ENCODE measurements at places on chromosomes 5 and 9.

GRCh38 chr5:32030686-32031085 is 143.4 kb downstream of the GOLPH3 start:
- no peak for DNase-seq

DNA sequence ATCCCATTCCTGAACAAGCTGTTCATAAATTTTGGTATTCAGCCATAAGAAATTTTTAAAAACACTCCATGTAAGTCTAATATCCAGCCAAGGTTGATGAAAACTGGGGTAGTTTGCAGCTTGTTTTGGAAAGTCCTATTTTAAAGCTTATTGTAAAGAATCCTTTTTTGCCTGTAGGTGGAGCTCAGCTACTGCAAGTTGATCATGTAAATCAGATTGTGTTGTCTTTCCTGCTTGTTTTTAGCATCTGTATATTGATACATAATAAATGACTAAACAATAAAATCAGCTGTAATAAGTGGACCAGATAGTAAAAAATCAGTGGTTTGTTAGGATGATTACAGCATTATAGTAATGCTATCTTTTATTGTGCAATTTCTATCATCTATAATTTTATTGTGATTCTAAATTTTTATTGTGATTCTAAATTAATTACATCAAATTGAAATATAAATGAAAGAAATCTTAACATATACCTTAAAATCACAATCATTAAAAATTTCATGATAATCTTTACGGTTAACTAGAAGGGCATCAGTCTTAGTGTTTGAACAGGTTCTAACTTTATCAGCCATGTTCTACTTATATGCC is 42.4 kb downstream of the CWC27 start:
- DNase-seq, result no peak

GRCh38 chr9:129321286-129322021 is 143.4 kb upstream of the IER5L start:
- no peak for DNase-seq

DNA sequence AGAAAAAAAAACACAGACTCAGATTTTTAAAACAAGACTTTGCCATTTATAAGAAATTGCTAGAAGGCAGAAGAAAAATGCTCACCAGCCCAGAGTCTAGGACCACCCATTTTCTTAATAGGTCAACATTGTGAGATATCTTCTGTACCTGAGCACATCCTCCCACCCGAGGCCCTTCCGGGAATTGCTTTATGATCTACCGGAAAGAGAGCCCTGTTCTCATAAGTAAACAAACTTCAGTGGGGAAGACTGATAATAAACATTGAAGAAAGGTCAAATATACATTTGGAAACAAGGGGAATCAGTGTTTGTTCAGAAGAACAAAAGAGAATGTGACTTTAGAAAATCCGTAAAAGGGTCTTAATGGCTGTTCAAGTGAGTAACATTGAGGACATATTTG is 44.4 kb downstream of the PRKACG start:
- no peak for DNase-seq

DNA sequence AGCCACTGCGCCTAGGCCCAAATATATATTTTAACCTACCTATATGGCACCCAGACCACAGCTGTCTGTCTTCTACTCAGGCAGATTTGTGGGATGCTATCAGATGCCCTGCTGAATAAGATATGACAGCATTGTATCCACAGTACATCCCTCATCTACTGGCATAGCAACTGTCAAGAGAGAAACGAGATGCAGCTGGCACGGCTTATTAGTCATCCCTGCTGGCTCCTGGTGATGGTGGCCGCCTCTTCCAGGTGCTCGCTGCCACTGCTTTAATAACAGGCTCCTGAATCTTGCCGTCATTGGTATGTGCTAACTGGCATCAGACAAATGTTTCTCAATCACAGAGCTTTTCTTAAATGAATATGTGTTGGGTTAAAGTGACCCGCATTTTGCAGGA is 34.0 kb downstream of the B4GALT1 start:
- DNase-seq, result no peak

DNA sequence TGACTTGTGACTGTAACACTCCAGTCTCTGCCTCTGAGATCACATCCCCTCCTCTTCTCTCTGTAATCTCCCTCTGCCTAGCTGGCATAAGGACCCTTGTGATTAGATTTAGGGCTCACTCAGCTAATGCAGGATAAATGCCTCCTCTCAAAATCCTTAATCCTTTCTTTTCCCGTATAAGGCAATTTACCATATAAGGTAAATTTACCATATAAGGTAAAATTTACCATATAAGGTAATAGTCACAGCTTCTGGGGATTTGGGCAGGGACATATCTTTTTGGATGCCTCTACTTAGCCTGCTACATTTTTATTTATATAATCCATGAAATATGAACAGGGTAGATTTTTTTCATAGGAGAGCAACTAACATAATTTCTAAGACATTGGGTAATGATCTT is 318.0 kb upstream of the PUM3 start:
- no peak for DNase-seq

DNA sequence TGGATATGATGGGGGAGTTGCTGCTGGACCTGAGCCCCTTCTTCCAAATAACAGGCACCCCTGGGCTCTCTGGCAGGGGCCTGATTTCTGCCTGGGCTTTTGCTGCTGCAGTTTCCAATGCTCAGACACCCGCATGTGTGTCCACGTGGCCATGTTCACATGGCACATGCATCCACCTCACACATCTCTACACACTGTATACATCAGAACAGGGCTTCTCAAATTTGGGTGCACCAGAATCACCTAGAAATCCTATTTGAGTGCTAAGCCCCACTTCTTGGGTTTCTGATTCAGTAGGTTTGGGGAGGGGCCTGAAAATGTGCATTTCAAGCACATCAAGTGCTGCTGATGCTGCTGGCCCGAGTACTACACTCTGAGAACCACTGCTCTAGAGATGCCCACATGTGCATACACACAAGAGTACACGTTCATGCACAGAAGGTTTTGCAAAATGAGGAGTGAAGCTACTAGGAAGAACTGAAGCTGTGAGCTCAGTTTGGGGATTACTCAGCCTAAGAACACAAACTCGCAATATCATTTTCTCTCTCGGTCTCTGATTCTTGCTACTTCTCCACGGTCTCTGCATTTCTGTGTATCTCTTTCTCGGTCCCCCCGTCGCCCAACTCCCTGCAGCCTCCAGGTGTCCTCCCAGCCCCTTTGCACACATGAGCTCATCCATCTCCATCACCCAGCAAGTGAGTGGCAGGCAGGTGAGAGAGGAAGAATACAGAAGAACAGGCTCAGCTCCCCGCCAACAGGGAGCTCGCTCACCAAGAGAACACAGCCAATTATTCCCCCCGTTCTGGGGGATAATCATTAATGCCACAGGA is 97.0 kb downstream of the PCDH1 start:
- no peak for DNase-seq

DNA sequence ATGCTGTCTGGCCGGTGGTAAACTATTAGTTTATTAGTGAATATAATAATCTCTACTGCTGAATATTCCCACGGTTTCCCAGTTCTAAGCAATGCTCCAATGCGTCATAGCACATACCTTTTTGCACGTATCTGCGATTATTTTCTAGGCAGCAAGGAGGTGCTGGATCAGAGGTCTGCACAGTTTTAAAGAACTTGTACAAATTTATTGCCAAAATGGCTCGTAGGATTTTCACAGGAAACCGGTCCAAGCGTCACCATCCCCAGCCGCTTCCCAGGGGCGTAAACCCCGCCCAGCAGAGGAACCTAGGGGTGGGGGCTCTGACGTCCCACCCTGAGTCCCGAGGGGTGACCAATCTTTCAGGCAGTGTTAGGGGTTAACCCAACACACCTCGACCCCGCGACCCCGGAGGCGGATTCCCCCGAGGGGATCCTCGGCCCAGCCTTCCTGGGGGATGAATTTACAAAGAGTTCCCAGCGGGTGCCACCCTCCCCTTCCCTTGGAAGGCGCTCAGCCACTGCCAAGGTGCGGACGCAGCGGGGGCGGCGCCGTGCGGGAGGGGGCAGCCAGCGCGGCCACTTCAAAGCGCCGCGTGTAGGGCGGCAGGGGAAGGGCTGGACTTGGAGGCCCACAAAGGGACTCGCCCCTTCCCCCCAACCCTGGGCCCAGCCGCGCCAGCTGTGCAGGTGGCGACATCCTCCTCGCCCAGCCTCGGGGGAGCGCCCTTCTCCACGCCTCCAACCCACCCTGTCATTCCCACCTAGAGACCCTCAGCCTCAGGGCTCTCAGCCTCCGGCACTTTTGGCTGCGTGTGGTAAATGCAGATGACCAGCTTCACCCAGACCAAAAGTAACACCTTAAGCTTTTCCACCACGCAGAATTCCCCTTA is 43.5 kb upstream of the TCF7 start:
- DNase-seq, result no peak

GRCh38 chr9:16368237-16369087 is 502.0 kb downstream of the BNC2 start:
- peak; percentile 32 for DNase-seq

- no peak for DNase-seq
Measured at GRCh38 chr5:139650031-139650688, 2.0 kb downstream of the CXXC5 start.

GRCh38 chr9:4983601-4984165 is 1.4 kb upstream of the JAK2 start:
- DNase-seq, result no peak

DNA sequence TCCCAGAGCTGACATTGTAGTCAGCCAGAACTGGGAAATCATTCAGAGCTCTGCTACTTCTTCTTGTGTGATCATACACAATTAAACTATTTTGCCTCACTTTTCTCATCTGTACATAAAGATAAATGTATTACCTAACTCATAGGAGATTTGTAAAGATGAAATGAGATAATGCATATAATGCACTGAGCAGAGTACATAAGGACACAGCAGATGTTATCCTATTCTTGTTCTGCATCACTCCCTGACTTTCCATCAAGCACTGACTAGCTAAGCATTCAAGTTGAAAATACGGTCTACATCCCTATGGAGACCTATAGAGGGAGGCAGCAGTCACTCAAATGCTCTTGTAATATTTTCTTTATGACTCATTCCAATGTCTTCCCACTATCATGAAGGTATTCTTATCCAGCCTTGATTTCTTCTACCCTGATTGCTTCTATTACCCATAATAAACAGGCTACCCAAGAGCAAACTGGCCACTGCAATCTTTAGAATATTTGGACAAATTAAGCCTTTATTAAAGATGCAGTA is 16.3 kb upstream of the PRR16 start:
- no peak for DNase-seq

DNA sequence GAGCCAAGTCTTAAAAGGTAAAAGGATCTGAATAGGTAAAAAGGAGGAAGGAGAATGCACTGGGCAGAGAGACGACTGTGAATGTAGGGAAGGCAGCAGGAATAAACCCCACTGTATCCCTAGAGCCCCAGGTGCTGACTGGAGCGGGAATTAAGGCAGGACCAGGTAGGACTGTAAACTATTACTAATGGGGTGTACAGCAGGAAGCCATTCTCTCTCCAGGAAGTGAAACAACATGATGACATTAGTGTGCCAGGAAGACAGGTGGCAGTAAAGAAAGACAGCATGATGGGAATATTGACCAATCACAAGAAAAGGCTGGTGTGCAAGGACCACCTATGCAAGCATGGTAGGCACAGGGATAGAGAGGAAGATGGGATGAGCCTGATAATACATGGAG is 433.0 kb downstream of the DNAH5 start:
- DNase-seq, result no peak

- no peak for DNase-seq
Measured at GRCh38 chr9:135665795-135666189, 2.7 kb downstream of the LCN9 start.

DNA sequence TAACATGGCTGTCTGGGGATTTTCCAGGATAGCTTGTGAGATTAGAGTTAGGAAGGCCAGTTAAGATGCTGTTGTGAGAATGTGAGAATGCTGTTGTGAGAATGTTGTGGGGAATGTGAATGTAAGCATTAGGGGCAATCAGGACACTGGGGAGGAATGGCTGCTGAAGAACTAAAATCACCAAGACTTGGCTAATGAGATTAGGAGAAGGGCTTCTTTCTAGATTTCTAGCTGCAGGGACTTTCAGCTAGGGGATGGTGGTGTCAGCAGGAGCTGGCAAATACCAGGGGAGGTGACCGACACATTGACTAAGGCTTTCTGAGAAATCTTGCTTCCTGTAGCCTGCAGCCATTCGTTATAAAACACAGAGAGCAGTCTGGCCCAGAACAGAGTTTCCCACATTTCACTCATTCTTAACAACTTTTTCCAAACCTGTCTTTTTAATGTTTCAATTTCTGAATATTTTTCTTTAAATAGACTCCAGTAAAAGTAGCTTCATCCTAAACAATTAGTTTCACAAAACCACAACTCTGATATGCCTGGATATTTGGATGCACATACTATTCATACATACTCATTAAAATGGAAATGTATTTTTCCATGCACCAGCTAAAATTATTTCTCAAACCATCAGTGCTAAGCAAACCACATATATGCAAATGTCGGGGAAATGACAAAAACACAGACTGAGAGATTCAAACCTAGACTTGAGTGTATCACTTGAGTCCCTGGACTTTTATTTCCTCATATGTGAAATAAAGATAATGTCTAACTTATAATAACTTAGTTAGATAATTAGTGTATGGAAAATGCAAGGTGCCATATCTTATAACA is 89.3 kb upstream of the TNC start:
- DNase-seq, result no peak

- peak; percentile 84 for DNase-seq
Measured at GRCh38 chr9:128724744-128725211, 851 bp upstream of the ZDHHC12 start.

- no peak for DNase-seq
Measured at GRCh38 chr9:98908897-98909634, 34.6 kb upstream of the COL15A1 start.

DNA sequence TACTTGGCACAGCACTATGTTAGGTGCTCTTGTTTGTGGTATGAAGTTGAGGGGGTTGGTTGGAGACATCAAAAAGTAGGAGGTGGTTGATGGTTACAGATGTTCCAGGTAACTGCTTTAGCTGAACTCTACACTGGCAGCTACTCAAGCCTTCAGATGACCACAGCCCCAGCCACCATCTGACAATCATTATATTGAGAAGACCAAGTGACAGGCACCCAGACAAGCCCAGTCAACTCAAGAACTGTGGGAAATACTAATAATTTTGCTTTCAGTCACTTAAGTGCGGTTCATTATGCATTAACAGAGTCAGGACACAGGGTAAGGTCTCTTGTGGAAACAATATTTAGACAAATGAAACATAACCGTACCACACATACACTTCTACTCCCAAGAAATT is 38.9 kb upstream of the SLIT3 start:
- no peak for DNase-seq

- peak; percentile 28 for DNase-seq
Measured at GRCh38 chr5:37838152-37838932, 1.5 kb downstream of the GDNF start.

DNA sequence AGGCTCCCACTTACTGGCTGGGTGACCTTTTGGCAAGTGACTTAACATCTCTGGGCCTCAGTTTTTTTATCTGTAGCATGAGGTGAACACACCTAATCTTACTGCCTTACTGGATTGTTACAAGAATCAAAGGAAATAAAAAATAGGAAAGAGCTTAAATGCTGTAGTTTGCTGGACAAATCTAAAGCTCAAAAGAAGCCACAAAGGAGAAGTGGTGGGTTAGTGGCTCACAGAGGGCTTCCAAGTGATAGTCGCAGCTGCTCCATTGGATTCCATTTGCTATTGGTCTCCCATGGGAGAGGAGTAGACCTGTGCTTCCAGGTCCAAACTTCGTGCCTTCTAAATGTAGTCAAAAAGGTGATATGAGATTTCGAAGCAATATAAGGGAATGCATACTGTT is 123.6 kb downstream of the SEMA6A start:
- no peak for DNase-seq

Measured in T1000 (cell line).